ENCODE measurements at places on chromosomes 3 and 15.

DNA sequence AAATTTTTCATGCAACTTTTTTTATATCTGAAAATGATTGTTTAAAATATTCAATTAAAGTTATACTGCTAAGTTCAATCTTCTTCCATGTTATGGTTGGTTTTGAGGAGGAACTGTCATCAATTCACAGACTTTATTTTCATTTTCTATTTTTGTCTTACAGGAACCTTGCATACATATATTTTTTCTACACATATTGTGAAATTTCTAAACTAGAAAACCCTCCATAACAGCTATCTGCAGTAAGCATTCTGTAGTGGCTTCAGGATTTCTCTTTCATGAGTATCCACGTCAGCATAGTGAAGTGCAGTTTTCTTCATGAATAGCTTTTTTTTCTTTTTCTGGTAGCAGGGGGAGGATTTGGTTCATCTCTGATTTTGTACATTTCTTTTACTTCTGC is 48.2 kb downstream of the ATR start:
- DNase-seq: no peak

GRCh38 chr3:101954936-101955335 is 105.6 kb downstream of the NFKBIZ start:
- no peak for DNase-seq

DNA sequence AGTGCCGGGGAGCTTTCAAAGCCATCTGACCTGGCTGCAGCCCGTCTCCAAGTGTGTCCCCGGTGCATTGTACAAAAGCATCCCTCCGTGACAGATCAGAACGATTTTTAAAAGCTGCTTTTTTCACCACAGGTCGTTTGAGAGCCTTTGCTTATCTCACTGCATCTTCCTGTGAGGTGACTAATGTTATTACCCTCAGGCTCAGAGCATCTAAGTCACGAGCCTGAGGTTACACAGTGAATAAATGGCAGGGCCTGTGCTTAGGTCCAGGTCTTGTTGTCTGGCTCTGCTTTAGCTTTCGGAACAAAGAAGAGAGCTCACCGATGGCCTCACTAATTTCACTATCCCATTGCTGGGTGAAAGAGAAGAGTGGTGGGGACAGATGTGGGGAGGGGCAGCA is 83.3 kb downstream of the SEC22A start:
- DNase-seq: no peak

GRCh38 chr3:189787191-189787590 is 156.0 kb downstream of the TP63 start:
- no peak for DNase-seq

GRCh38 chr3:73543412-73543811 is 81.3 kb downstream of the PDZRN3 start:
- DNase-seq: no peak

GRCh38 chr3:179181021-179181472 is 32.9 kb downstream of the PIK3CA start:
- no peak for DNase-seq
